Osteoblast (primary cell): ENCODE measurements at places on chromosomes 6 and 20.

DNA sequence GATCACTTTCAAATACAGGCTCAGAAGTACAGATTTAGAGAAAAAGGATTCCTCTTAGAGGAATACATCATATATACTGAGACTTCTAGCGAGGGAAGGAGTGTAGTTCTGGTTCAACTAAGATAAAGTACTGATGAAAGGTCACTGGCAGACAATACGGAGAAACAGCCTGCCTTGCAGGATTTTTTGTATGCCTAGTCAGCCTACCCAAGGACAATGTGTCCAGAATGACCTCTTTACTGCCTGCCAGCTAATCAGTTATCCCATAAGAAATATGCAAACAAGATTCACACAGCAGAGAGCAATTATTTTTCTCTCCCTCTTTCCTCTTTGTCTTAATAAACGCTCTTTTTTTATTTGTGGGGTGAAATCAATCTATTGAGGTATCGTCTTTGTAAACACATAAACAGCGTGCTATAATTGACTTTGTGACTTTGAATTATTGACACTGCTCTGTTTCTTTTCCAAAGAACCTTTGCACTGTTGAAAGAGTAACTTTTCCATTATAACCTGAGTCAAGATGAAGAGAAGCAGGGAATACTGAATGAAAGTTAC lies 1.4 kb upstream of the TSPYL4 start:
- H3K4me1 ChIP-seq: peaks cover 35% of the 10 kb centered on the region
- H3K27ac ChIP-seq: peak overlapping the region; percentile 97
- no peaks in the 10 kb centered on the region for H3K27me3 ChIP-seq
- H3K36me3 ChIP-seq: peaks cover 4% of the 10 kb centered on the region

GRCh38 chr6:21610341-21610740 lies 16.8 kb downstream of the SOX4 start:
- no peak overlapping the region for H3K4me3 ChIP-seq
- no peak for DNase-seq
- H3K27ac ChIP-seq: no peak overlapping the region
- H3K36me3 ChIP-seq: no peaks in the 10 kb centered on the region
- no peaks in the 10 kb centered on the region for H3K4me1 ChIP-seq

- H3K4me1 ChIP-seq: peaks cover 8% of the 10 kb centered on the region
- peaks cover 46% of the 10 kb centered on the region for H3K27me3 ChIP-seq
- H3K4me3 ChIP-seq: no peak overlapping the region
Measured at GRCh38 chr20:21503345-21503744, 10.5 kb downstream of the NKX2-2 start.

DNA sequence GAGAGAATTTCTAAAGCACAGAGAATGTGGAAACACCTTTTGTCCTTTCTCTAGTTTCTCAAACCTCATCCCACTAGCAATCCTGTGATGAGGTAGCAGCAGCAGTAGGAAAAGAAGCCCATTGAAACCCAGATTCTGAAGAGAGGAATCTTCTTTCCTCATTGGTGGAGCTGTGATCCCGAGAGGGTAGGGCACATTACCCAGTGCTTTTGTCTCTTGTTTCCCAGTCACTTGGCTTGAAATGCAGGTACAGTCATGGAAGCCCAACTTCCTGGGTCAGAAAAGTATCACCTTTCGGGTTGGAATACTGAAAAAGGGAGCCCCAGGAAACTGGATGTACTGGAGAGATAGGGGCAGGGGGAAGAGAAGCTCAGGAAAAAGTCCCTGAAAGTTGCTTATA lies 417.4 kb downstream of the TBC1D32 start:
- no peaks in the 10 kb centered on the region for H3K4me1 ChIP-seq
- H3K27ac ChIP-seq: no peak overlapping the region
- H3K27me3 ChIP-seq: no peaks in the 10 kb centered on the region
- no peak for DNase-seq
- H3K36me3 ChIP-seq: no peaks in the 10 kb centered on the region

DNA sequence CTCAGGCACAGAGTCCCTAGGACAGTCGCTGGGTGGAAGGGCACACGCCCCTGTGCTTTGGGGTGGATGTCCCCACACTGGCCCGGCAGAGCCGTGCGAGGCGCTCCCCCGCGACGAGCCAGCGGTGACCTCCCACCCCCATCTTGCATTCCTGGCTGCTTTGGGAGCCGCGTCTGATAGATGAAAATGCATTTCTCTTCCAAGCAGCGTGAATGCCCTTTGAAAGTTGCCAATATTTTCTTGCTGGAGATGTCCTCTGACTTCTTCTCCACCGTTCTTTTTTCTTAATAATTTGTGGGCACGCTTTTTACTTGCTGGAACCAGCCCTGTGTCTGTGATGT lies 29.9 kb downstream of the COL20A1 start:
- no peak overlapping the region for H3K4me3 ChIP-seq
- H3K36me3 ChIP-seq: no peaks in the 10 kb centered on the region
- H3K4me1 ChIP-seq: no peaks in the 10 kb centered on the region
- peaks cover 9% of the 10 kb centered on the region for H3K27me3 ChIP-seq
